Mucosa of gallbladder (tissue), 1 donor: ENCODE measurements at places on chromosomes 3 and 15.

GRCh38 chr3:151818361-151818760, 4.4 kb downstream of the AADAC start:
- DNase-seq, result no peak

DNA sequence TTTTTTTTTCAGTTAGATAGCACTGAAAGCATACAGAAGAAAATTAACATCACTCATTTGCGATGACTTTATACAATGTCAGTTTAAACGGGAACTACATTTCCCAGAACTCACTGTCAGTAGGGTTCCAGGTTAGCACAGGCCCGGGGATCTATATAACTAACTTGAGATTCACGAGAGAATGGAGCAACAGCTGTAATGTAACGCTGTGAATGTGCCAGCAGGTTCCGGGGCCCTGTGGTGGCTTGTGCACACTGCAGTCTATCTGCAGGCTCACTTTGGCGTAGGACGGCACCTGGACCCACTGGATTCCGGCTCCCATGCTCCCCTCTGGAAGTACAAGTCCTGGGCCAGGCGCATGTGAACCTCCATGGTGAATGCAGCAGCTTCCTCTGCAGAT, 19.4 kb downstream of the CCR1 start:
- no peak for DNase-seq

DNA sequence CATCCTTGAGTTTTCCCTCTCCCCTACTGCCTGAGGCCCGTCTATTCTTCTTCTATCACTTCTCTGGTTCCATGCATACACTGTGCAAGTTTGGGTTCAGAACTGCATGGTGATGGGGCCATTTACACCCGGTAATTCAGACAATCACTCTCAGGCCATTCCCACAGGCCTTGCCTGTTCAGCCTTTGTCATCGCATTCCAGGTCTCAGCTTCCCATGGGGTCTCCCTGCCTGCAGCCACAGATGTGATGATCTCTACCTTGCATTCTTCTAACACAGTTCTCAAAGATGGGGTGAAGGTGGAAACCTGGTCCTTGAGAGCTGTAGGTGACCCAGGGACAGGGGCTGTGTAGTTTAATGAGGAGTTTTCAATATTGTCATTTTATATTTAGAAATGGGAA, 209.2 kb upstream of the TOPAZ1 start:
- no peak for DNase-seq

GRCh38 chr15:68197661-68198437, 7.3 kb downstream of the CALML4 start:
- DNase-seq, result peak; percentile 5

- no peak for DNase-seq
These were observed 199.1 kb downstream of the EPHA3 start for GRCh38 chr3:89306540-89306939.
